ENCODE measurements at places on chromosomes 3 and 15.
A peak's percentile ranks its signal among the peaks of the same experiment; 100 is the strongest.

GRCh38 chr3:178602856-178603255 lies 66.6 kb downstream of the KCNMB2 start:
- DNase-seq = no peak

GRCh38 chr3:128995737-128996136 lies 1.9 kb upstream of the CFAP92 start:
- DNase-seq = no peak

- DNase-seq = peak; percentile 45
Observed at GRCh38 chr15:74725845-74726773, 781 bp upstream of the CYP1A1 start.

DNA sequence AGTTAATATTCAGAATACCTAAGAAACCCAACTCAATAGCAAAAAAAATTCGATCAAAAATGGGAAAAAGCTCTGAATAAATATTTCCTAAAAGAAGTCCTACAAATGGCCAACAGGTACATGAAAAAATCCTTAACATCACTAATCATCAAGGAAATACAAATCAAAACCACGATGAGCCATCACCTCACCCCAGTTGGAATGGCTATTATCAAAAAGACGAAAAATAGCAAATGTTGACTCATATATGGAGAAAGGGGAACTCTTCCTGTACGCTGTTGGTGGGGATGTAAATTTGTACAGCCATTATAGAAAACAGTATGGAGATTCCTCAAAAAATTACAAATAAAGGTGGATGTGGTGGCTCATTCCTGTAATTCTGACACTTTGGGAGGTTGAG lies 29.6 kb upstream of the SGO1 start:
- DNase-seq = no peak

DNA sequence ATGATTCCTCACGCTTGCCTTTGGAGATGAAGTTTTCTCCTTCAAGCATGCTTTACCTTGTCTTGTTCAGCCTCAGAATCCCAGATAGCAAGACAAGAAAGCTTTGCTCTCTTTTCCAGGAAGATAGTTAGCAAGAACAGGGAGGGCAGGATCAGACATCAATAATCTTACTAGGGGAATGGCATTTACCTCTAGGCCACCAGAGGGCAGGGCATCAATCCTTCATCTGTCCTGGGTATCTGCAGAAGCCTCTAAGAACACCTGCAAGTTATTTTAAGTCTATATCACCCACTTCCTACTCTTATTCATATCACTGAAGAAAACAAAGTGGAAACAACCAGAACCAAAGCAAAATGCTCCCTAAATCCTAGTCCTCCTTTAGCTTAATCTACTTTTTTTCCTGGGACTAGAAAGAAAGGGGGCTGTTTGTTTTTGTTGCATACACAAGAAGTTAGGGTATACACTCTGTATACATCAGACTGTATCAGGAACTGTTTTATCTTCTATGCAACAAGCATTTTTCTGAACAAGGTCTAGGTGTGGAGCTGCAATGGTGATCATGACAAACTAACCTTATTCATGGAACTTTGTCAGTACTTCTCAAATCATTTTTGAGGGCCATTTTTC lies 862.5 kb downstream of the CADM2 start:
- DNase-seq = no peak

GRCh38 chr3:51371943-51372557 lies 13.0 kb upstream of the MANF start:
- peak; percentile 48 for DNase-seq

GRCh38 chr15:86610038-86610437 lies 530.4 kb downstream of the AGBL1 start:
- DNase-seq = no peak

Measured in Daoy (cell line).